SIG-M5 (cell line): ENCODE measurements at places on chromosomes 11 and 22.

GRCh38 chr11:69699213-69699612 lies 4.6 kb downstream of the FGF19 start:
- no peak for DNase-seq

DNA sequence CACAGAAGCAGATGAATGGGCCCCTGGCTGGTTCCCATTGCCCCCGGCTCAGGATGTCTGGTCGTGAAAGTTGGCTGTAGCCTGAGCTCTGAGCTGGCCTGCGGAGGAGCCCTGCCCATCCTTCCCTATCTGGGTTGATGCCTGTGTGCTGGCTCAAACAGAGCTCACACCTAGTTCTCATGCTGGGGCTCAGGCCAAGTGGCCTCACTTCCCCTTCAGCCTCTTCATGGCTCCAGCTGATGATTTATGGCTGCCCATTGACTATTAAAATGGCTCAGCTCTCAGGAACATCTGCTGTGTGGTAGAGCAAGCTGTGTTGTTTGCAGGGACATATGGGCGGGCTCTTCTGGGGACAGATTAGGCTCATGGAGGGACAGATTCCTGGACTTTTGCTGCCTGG lies 64.7 kb downstream of the ADAMTS15 start:
- DNase-seq = no peak

DNA sequence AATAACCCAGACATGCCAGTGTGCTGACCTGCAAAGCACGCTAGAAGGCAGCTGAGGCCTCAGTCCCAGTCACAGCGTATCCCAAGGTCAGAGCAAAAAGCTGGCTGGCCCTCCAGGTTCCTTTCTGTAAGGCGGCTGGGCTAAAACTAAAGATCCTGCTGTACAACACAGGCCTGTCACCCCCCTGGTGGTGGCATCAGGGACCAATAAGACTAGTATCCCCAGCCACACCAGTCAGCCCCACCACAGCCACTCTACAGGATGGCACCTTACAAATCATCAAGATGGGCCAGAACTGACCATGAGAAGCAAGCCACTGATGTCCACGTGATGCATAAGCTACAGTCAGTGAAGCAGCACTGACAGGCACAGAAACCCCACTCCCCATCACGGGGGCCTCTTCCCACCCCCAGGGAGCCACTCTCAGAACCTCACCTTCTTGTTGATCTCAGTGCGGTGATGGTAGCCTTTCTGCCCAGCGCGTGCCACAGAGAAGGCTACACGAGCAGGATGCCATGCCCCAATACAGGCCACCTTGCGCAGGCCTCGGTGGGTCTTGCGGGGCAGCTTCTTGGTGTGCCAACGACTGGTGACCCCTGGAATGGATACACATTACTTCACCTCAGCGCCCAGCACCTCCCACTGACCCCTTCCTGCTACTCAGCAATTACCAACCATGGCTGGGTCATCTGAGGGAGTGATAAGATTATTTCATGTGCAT lies 5.0 kb downstream of the RPL3 start:
- DNase-seq = no peak

DNA sequence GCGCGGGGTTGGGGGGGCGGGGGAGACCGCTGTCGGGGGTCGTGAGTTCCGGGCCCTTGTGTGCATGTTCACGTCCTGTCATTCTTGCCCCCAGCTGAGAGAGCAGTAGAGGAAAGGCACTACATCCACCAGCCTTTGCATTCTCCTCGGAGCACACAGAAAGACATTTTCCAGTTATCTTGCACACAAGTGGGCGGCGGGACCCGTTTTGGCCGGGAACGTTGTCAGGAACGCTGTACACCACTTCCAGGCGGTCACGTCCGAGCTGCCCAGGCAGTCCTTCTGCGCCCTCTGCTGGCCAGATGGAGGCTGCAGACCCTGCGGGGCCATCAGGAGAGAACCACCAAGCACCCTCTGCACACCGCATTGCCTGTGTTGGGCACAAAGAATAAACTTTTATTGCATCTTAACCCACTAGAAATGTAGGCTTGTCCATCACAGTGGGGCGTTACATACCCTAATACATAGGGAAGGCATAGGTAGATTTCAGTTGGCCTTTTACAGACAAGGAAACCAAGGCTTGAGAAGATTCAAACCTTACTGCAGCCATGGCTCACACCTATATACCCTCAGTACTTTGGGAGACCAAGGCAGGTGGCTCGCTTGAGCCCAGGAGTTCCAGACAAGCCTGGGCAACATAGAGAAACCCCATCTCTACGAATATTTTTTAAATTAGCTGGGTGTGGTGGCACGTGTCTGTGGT lies 2.8 kb upstream of the CDKN1C start:
- peak; percentile 2 for DNase-seq

DNA sequence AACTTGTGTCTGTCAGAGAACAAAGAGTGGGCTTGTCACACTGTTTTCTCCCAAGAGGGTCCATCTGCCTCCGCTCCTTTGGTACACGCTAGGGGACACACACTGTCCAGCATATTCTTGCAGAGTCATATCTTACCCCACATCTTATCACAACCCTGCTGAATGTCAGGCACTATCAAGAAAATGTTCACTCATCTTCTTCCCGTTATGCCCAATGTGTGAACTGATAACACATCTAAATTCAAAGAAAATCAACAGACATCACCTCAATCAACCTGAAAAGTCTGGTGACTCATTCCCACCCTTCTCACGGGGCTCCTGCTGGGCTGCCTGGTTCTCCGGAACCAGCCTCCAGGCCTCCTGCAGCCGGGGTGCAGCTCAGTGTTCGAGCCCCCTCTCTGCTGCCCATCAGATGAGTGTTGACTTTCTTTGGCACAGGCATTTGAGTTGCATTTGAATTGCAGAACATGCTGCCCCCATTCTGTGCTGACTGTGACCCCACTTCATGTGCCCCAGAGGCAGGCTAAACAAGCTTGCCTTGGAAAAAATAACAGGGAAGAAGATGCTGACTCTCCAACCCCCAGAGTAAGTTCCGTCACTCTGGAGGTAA lies 19.4 kb downstream of the GRAP2 start:
- DNase-seq = no peak

GRCh38 chr11:131544591-131544990 lies 174.2 kb downstream of the NTM start:
- DNase-seq = no peak

DNA sequence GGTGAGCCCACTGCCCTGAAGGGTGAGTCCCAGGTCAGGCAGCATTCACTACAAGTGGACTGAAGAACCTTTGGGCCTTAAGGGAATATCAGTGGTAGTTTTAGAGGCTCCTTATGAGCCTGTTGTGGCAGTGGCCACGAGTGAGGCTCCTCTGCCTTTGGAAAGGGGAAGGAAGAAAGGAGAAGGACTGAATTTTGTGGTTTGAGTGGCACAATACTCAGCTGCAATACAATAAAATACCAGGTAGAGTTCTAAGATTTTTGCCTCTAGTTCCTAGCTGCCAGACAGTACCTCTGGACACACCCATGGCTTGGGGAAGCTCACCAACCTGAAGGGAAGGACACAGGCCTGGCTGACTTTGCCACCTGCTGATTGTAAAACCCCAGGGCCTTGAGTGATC lies 260.9 kb downstream of the DYNC2H1 start:
- DNase-seq = no peak

DNA sequence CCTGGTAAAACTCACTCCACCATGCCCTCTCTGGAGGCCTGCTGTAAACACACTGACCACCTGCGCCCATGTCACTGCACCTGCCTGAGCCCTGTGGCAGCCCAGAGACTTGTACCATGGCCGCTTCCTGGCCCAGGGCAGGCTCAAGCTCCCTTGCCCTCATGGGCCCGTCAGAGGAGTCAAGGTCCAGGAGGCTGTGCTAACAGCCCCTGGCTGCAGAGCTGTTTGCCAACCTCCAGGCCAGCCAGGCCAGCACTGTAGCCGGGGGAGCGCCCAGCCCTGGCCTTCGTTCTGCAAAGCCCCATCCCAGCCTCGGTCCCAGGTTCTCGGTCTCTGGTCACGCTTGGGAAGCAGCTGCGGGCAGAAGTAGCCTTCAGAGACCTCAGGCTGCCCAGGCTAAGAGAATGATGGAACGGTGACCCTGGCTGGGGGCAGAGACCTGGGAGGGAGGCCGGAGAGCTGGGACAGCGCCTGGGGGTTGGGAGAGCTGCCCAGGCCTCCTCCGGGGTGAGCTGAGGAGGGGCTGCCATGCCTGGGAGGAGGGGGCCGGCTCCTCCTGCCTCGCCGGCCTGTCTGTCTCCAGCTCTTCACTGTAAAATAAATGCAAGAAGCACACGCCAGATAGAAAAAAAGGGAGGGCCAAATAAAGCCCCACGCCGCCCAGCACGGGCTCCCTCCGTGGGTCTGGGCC lies 11.9 kb upstream of the TCF20 start:
- no peak for DNase-seq

DNA sequence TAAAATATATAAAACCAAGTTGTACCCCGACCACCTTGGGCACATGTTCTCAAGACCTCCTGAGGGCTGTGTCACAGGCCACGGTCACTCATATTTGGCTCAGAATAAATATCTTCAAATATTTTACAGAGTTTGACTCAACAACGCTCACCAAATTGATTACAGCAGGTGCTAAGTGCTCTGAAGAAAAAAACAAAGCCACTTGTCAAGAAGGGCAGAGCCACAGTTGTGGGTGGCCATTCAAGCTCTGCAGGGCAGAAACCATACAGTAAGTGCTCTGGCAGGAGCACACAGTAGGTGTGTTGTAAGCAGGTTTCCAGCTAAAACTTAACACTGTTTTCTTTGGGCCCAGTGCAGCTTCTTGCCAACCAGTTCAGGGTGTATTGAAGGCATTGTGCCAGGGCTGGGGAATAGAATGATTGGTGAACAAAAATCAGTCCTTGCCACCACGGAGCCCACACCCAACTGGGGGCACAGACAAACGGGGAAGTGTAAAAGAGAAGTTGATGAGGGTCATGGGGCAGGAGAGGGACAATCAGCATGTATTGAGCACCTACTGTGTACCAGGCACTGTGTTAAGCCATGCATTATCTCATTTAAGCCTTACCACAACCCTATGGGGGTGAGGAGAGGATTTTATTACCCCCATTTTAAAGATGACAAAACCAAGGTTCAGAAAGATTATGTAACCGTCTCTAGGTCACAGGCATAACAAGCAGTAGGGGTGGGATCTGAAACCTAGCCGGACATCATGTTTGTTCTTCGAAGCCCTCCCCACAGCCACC lies 18.2 kb downstream of the ARRB1 start:
- no peak for DNase-seq

DNA sequence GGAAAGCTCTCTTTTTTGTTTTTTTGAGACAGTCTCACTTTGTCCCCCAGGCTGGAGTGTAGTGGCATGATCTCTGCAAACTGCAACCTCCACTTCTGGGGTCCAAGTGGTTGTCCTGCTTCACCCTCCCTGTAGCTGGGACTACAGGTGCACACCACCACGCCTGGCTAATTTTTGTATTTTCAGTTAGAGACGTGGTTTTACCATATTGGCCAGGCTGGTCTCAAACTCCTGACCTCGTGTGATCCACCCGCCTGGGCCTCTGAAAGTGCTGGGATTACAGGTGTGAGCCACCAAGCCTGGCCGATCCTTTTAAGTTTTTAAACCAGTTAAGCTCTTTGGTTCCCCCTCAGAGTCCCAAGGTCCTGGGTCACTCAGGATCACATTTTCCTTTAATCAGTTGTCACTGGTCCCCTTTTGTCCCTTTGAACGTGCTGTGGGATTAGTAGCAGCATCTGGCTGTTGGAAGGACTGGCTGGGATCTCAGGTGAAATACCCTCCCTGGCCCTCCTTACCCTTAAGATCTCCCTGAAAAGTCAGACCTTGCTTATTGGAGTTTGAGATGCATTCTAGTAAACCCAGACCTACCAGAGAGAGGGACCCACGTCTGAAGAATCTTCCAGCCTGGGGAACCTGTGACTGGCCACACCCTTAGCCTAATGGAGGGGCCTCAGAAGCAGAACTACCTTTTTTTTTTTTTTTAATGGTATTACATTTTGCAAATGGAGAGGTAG lies 8.1 kb downstream of the MALAT1 start:
- DNase-seq = peak; percentile 61

DNA sequence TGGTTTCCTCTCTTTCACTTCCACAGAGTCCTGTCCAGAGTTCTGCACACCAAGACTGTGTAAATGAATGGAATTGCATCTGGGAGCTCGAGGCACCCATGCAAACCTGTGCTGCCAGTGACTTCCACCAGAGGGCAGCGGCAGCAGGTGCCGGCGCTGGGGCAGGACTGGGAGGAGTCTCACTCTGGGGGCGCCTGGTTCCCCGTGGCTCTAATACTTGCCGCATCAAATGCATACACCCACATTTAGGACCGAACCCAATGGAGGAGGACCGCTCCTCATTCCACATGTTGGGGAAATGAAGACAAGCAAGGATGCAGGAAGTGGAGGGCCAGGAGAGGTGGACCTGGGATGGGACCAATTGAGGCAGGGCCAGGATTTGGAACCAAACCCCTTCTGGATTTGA lies 1.1 kb upstream of the CD6 start:
- no peak for DNase-seq

DNA sequence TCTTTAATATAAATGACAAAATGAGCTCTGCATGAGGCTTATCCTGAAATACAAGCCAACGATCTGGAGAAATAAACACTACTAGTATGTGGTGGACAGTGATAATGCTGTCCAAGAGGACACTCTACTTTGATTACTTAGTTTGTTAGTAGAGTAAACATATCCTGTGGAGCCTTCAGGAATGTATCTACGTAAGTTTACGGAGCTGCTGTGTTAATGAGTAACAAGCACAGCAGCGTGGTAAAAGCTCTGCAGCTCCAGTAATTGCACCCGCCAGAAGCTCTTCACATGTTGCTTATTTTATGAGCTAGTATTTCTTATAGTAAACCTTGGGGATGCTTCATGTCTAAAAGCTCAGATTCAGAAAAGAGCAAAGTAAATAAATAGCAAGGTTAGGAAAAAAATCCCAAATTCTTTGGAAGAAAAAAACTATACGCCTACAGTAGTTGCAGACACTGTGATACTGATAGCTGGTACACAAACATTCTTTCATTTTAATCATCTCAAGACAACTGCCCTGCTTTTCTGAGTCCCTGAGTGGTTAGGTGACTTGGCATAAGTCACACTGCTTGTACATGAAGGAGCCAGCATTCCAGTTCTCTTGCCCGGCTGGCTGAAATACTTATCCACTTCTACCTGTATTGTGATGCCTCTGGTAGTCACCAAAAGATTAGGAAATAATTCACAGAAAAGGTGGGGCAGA lies 32.7 kb upstream of the CCDC34 start:
- no peak for DNase-seq

DNA sequence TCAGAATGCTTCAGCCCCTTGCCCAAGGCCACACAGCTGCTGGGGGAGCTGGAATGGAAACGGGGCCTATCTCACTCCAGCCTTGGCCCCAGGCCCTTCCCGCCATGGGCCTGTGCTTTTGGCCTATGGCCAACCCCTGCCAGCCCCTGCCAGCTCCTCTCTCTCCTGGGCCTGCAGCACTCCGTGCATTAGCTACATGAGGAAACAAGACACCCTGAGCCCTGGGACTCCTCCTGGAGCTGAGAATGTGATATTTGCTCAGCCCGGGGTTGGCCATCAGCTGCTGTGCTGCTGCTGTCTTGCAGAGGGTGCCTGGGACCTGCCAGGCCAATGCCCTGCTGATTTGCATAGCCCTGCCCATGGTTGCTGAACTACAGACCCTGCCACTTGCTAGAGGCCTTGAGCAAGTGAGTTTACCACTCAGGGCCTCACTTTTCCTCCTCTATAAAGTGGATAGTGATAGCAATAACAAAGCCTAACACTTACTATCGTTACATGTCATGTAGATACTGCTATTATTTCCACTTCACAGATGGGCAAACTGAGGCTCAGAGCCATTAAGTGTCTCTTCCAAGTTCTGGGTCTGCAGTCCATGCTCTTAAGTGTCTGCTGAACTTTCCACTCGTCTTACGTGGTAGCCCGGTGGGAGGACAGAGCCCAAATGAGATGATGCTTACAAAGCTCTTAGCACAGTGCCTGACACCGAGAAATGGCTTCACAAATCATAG lies 99.6 kb downstream of the KIAA1671 start:
- no peak for DNase-seq
